ENCODE measurements at places on chromosomes 12 and 14.

DNA sequence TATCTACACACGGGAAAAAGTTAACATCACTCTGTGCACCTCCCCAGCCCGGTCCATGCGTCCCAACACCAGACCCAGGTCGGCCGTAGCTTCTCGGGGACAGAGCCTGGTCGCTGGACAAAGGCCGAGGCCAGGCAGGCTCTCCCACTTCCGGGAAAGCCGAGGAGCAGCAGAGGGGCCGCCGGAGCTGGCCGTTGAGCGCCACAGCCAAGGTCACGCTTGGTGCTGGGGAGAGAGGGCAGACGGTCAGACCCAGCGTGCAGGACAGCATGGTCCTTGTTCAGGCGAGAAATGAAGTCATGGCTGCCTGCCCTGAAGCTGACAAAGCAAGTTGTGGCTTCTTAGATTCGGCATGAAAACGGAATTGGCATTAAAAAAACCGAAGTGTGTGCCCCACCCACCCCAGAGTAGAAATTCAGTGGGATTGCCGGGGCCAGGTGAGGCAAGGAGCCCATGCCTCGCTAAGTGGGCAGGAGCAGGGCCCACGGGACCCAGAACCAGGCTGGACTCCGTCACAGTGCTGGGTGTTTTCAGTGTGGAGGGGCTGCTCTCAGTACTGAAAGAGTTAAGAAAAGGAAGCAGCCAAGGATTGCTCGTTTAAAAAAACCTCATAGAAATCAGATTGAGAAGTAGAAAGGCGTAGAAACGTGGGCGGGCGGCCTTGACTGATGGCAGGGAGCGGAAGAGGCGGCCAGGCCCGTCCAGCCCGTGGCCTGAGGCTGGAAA is 4.3 kb downstream of the ARL6IP4 start:
- DNase-seq: no peak

- no peak for DNase-seq
These were observed 179.4 kb upstream of the BCL2L14 start for GRCh38 chr12:11891346-11891745.

GRCh38 chr12:90959538-90960139 is 4.7 kb upstream of the CCER1 start:
- DNase-seq: no peak

GRCh38 chr12:65305346-65305950 is 27.0 kb downstream of the MSRB3 start:
- no peak for DNase-seq

DNA sequence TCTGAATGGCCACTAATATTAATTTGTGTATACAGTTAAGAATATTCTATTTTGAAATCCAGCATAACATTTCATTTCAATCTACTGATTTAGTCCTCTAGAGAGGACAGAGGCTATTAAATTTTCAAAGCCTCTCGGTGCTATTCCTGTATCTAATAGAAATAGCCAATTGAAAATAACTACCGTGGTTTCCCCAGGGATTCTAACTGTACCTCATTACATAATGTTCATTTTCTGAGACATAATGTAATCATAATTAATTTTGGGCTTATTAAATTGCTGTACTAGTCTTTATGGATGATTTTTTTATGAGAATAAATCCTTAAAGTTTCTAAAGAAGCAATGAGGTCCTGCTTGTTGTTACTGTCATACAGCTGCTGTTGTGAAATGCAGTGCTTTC is 38.6 kb upstream of the ACSS3 start:
- no peak for DNase-seq

- no peak for DNase-seq
These were observed 87.9 kb upstream of the PTPRQ start for GRCh38 chr12:80356097-80356496.

- DNase-seq: no peak
These were observed 262.4 kb upstream of the HMGA2 start for GRCh38 chr12:65561798-65562382.

DNA sequence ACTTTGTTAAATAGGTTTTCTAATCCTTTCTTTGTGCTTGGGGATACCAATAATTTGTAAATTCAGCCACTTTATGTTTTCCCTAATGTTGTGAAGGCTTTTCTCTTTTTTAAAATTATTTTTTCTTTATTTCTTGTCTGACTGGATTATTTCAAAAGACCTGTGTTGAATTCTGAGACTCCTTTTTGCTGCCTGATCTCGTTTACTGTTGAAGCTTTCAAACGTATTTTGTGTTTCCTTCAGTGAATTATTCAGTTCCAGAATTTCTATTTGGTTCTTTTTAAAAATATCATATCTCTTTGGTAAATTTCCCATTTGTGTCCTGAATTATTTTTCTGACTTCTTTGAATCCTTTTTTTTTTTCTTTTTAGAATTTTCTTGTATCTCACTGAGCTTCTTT is 241.6 kb downstream of the LRIG3 start:
- no peak for DNase-seq

- no peak for DNase-seq
These were observed 55.2 kb upstream of the NTF3 start for GRCh38 chr12:5376591-5377207.

- no peak for DNase-seq
These were observed 206.8 kb upstream of the EGLN3 start for GRCh38 chr14:34157651-34158050.

GRCh38 chr14:69471916-69472315 is 12.6 kb upstream of the PLEKHD1 start:
- DNase-seq: no peak

- no peak for DNase-seq
These were observed 49.4 kb downstream of the LMNTD1 start for GRCh38 chr12:25503666-25504065.

DNA sequence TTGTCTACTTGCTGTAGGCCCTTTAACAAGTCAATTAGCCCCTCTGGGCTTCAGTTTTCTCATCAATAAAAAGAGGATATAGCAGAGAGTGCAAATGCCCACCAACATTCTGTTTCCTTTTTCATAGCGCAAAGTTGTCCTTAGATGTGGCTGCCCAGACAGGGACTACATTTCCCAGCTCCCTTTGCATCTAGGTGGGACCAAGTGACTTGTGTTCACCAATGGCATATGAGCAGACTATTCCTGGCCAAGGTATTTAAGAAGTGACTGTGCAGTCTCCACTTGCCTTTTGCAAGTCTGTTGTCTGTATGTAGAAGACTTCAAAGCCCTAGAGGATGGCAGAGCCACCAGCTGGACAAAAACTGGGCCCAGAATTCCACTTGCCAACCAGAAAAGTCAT is 59.7 kb downstream of the DAO start:
- DNase-seq: no peak

Data from activated CD8-positive, alpha-beta memory T cell treated with anti-CD3 and anti-CD28 coated beads for 1 hour (primary cell).